ENCODE measurements at places on chromosomes 1 and 21. TPM values are rescaled to one million over a fixed set of nuclear protein-coding genes. Genes with fewer than 3 reads are reported as not detected.

DNA sequence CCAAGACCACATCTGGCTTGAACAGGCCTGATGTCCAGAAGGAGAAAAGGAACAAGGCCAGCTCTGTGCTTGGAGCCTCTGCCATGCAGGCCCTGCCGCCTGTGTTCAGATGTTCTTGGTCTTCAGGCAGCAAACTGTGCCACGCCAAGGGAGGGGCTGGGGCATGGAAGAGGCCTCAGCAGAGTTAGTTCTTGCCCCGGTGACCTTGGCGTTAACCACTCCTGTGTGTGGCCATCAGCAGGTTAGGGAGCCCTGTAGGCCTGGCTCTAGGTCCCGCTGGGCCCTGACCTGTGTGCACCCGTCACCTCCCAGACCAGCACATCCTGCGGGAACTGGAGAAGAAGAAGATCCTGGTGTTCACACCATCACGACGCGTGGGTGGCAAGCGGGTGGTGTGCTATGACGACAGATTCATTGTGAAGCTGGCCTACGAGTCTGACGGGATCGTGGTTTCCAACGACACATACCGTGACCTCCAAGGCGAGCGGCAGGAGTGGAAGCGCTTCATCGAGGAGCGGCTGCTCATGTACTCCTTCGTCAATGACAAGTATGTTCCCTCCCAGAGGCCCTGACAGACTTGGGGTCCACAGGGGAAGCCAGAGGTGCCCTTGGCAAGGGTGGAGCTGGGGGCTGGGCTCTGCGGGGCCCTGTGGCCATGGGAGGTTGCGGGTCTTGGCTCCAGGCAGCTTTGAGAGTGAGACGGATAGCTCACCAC, 7.1 kb downstream of the ZC3H12A start:
- DNase-seq, result no peak

DNA sequence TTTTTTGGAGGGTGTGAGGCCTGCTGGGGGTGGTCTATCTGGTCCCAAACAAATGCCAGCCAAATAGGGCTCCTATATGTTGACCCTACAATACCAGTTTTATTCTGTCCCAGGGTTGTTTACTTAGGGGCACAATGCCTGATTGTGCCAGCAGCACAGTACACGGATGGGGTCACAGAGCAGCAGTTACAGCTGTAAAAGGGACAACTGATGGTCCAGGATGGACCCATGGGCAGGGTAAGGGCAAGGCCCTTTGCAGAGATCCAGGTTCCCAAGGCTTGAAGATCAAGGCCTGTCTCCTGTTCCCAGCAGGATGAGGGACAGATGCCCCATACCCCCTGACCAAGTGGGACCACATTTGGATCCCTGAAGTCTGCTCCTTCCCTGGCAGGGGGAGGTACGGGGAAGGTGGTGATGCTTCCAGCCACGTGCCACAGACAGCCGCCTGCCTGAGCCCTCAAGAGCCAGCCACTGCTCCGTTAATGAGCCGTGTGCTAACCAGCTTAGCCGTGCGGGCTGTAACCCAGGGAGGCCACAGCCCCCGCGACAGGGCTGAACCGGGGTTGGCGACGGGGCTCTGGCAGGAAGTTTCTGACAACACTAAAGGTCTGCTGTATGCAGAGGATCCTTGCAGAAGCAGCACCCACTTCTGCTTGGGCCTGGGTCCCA, 18.2 kb downstream of the SLC6A9 start:
- no peak for DNase-seq

DNA sequence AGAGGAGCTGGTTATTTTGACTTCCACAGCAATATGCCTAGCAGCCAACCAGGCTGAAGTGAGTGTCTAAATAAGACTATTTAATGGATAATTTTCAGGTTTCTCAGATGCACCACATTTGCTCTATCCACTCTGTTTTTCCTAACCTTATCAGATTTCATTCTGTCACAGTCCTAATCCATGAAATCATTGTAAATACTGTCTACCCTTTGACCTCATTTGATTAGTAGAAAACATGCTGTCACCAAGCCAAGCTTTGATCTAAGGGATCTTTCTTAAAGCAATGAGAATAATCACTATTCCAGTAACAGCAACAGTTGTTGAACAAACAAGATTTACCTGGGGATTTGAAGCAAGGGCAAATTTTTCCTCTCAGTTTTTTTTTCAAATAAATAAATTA, 595.6 kb downstream of the LTN1 start:
- no peak for DNase-seq

EPHA10 gene
- total RNA-seq, result not detected

LINGO4 gene
- total RNA-seq, result not detected

Measured in LHCN-M2 (cell line).